ENCODE measurements at places on chromosomes 1 and 21.

DNA sequence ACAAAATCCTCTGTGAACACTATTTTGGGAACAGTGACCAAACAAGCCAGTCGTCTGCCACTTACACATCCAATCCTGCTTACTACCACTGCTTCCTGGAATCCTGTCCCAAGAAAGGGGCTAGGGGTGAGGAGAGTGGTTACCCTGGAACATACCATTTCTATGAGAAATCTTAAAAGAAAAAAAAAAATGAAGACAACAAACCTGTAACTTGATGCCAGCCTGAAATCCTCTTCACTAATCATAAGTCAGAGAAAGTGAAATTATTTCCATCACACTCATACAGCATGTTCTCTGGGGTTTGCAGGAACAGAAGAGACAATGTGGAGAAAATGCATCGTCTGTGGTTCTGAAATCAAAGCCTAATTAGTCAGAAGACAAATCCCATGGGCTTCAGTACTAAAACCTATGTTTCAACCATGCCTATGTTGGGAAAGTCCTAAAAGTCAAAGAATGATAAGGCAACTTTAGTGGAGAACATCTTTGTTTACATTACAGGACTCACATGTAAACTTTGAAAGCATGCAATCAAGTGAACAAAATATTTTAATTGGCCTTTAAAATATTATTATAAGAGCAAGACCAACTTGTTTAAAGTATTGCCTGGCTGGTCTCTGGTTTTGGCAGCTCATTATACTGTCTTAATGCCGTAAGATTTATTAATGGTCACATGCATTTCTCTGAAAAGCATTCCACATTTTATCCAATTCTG lies 220.7 kb downstream of the LTN1 start:
- no peak for DNase-seq

DNA sequence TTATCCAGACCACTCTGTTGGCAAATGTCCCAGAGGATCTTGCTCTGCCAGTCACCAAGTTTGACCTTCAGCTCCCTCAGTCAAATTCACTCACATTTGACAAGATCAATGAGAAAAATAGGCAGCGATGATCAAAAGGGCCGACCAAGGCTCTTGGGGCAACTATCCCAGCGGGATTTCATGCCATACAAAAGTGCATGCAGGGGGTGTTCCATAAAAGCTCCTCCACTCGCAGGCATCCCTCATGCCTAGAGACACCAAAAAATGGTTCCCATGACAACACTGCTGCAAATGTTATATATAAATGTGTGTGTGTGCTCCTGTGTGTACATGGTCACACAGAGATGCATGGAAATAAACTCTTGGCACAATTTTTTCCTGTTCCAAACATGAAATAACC lies 16.2 kb upstream of the EIF4G3 start:
- no peak for DNase-seq

DNA sequence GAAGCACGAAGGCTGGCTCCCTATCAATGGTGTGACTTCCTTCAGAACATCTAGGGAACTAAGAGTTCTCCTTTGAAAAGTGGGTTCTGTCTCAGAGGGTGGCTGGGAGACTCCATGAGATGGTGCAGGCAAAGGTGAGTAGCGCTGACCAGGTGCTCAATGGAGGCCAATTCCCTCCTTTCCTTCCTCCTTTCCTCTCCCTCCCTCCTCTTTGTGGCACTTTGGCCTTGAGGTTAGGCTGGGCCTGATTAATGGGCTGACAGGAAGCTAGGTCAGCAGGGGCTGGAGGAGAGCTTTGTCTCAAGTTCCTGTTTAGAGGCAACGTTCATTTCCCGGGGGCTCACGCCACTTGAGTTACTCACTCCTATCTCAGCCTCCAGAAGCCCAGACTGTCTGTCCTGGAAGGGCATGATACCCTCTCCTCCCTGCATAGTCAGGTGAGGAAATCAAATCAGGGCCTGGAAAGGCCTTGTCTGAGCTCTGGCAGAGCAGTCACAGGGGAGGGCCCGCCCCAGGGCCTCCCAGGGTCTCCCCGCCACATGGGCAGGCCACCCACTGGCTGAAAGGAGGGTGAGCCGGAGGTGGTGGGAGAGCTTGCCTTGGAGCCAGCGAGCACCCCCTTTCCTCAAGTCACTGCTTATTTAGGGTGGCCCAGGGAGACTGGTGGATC lies 58.4 kb upstream of the SSBP3 start:
- no peak for DNase-seq

GRCh38 chr1:77253211-77253610 lies 28.6 kb upstream of the AK5 start:
- no peak for DNase-seq

DNA sequence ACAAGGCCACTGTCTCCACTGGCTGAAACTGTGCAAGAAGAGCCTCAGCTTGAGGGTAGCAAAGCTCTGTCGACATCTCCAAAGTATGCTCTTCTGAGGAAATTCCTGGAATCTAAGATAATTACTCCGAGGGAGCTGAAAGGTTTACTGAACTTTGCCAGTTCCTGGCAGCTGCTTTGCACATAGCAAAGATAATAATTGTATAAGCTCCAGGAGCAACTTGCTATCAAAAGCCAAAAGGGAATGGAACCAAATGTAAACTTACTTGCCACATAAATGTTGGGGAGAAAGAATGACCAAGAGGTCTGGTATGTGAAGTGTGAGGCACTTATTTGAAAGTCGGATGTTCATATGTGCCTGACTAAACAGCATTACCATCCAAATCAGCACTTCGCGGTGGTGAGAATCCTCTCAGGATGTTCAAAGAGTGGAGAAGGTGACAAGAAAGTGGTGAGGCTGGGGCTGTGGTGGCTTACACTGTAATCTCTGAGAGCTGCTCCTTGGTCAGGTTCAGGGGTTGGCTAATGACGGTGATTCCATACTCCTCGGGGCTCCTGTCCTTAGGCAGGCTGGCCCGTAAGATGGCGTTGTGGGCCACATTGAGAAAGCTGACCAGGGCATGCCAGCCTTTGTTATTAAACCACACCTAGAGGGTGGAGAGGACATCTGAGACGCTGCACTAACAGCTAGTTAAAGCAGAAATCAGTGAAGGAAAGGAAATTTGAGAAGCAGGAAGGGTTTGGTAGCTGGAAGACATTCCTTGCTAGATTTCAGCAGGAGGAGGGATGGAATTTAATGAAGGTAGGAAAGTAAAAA lies 100.0 kb downstream of the ABCA4 start:
- no peak for DNase-seq

- no peak for DNase-seq
These were observed 7.7 kb upstream of the CACNA1E start for GRCh38 chr1:181475580-181475979.

DNA sequence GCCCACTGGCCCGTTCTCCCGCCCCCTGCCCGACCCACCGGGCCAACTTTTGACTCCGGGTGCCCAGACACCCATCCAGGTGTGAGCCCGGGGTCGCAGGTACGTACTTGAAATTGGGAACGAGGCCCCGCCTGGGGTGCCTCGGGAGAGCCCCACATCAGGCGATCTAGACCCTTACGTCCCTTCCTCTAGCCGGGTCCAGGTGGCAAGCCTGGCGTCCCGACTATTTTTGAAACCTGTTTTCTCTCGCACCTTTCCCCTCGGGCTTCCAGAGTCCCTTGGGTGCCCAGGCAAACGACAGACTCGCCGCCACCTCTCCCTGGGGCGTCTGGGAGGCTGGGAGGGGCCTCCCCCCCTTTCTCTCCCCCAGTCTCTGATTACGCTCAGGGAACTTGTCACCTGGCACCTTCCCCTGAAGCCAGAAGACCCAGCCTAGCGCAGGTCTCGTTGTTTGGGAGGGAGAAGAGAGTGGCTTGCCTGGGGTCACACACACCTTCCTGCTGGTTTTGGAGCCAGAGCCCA lies 898 bp downstream of the LDLRAP1 start:
- DNase-seq: no peak

DNA sequence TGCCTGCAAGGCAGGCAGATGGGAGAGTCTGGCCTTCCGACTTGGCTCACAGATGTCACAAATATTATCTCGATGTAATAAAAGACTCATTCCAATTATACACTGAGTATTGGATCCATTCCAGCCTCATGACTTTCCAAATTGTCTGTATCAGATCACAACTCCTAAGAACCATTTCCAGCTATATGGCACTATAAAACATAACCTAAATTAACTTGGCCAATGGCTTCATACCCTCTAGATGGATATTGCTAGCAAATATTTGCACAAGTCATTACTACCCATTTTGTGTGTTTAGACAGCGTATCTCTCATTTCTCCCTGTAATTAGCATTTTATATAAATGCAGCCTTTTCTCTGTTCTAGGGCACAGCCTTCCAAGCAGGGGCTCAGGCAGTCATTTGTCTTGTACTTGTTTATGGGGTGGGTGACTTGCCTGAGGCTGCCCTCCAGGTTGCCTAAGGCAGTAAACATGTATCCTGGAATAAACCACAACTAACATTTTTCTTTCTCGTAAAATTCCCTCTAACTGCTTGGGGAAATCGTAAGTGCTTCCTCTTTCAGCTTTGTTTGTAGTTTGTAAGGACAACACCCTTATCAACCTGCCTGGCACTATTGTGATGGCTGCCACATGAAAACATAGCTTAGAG lies 70.6 kb upstream of the KCNJ6 start:
- no peak for DNase-seq
